ENCODE measurements at places on chromosomes 5 and 9. TPM values are rescaled to one million over a fixed set of nuclear protein-coding genes. Genes with fewer than 3 reads are reported as not detected.

DNA sequence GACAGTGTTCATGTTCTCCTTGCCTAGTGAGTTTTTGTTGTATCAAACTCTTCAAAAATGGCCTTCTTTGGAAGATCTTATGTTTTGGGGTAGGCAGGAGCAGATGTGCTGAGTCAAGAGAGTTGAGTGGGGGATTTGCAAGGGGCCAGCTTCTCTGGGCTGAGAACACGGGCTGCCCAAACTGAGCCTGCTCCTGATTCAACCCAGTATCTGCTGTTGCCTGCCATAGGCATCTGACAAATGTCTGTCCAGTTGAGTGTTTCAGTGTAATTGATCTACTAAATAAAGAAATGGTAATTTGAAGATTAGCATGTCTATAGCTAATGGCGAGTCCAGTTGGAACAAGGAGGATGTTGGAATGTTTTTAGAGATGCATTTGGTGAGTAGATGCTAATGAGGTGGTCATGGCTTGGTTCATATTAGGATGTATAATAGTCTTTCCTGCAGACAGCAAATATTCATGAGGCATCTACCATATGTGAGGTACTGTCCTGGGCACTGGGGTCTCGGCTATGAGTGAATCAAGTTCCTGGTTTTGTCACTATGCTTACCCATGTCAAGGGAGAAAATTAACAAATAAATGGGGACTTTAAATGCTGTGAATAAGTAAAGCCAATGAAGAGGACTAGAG, 119.5 kb downstream of the ADCY2 start:
- DNase-seq: no peak

The SLC25A2 gene
- total RNA-seq: not detected

- no peak for DNase-seq
Measured at GRCh38 chr5:120314191-120314590, 149.9 kb upstream of the PRR16 start.

The ELAVL2 gene
- 1.8 TPM for total RNA-seq

GRCh38 chr9:4862506-4863250, 69.9 kb downstream of the RCL1 start:
- DNase-seq: no peak

GRCh38 chr9:71544464-71544863, 223.8 kb downstream of the CEMIP2 start:
- no peak for DNase-seq

GRCh38 chr9:131971482-131972074, 108.1 kb downstream of the MED27 start:
- no peak for DNase-seq

DNA sequence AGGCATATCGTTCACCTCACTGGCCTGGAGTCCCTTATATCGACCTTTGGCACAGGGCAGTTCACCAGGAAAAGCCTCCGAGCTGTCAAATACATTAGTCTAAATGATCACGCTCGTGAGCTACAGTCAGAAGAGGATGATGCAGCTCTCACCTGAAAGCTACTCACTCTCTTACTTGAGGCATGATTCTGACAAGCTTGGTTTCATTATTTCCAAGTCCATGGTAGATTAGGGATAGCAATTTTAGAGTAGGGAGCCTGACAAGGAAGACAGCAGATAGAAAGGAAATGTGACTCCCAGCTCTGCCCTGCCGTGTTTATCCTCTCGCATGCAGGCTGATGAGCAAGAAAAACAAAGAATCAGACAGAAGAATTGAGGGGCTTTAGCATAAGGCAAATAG, 98.0 kb upstream of the MAP1B start:
- DNase-seq: no peak

Data from tongue (tissue), 3 donors.